IPS DF 19.7 (cell line): ENCODE measurements at places on chromosomes 6 and 20.

- no peak for DNase-seq
Observed at GRCh38 chr6:34098045-34098936, 47.6 kb downstream of the GRM4 start.

- DNase-seq, result peak; percentile 50
Observed at GRCh38 chr6:105949869-105950268, 136.3 kb upstream of the PRDM1 start.

DNA sequence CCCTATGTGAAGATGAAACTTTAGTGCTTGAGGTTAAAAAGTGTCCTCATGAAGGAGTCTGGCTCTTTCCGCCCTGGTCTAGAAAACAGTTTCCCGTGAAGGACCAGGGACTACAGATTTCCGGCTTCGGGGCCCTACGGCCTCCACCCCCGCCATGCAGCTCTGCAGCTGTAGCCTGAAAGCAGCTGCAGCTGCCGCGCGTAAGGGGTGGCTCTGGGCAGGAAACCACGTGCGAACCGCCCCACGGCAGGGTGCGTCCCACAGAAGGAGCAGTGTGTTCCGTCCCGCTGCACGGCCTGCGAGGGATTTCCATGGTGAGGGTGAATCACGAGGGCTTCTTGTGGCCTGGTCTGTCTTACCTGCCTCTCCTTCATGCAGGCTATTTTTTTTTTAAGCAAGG, 117.0 kb downstream of the ERMARD start:
- DNase-seq, result no peak

DNA sequence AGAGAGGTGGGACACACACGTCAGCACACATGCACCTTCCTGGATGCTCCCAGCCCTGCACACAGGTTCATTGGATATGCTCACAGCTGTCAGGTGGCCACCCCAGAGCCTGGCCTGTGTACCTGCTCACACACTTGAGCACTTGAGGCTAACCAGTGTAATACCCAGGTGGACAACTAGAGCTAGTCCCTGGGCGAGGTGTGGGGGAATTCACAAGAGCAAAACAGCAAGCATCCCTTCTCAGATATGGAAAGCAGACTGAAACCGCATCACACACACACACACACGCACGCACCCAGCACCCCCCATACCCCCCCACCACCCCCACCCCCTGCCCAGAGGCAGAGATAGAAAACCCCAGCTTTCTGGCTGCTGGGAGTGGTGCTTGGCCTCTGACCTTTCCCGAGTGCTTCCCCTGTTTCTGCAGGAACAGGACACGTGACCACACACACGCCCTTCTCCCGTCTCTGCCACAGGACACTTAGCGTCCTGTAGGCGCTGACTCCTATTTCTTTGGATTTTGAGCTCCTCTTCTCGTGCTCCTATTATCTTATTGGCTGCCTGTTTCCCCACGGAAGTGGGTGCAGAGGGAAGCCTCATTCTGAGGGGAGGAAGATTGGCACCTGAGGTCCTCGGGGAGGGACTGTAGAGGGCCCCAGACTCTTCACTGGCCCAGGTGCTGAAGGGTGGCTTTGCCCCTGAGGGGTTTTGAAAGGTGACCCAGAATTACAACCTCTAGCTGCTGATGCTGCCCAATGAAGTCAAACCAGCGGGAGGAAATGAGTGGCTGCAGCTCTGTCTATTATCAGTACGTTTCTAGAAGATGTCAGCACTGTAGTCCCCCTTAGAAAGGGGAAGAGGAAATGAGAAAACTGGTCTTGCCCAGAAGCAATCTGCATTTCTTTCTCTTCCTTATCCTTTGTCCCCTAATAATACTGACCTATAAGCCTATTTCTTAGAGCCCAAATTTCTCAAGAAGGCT, 65.8 kb downstream of the SYTL3 start:
- no peak for DNase-seq

DNA sequence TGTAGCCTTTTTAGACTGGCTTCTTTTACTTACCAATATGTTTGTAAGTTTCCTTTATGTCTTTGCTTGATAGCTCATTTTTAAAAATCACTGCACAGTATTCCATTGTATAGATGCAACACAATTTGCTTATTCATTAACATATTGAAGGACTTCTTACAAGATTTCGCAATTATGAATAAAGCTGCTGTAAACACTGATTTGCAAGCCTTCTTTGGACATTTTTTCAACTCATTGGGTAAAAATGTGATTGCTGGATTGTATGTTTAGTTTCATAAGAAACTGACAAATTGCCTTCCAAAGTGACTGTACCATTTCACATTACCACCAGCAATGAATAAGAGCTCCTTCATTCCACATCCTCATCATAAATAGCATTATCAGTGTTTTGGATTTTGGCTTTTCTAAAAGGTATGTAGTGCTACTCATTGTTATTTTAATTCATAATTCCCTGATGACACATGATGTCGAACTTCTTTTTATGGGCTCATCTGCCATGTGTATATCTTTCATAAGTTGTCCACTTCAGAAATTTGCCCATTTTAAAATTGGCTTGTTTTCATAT, 80.7 kb downstream of the TFAP2B start:
- no peak for DNase-seq

- DNase-seq, result no peak
Observed at GRCh38 chr6:37311741-37312473, 41.9 kb upstream of the RNF8 start.

- DNase-seq, result no peak
Observed at GRCh38 chr6:46505693-46506512, 14.7 kb upstream of the RCAN2 start.

DNA sequence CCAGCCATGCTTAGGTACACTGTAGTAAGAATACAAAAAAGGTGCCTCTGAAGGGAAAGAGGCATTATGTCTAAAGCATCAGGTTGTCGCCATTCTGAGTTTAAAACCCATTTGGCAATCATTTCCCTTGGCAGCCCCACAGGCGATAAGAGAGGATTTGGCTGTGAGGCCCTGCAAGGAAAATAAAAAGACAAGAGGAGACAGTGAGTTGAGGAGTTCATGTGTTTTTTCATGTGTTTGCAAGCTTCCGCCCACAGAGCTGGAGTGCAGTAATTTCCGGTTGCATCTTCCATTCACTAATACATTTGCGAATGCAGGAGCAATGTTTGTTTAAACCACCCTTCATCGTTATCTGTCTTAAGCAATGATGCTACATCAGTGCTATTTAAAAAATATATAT, 138.5 kb upstream of the SOX4 start:
- DNase-seq, result no peak

GRCh38 chr6:2208468-2208867, 36.9 kb downstream of the GMDS start:
- DNase-seq, result no peak

GRCh38 chr6:7953753-7954152, 43.2 kb upstream of the TXNDC5 start:
- no peak for DNase-seq

DNA sequence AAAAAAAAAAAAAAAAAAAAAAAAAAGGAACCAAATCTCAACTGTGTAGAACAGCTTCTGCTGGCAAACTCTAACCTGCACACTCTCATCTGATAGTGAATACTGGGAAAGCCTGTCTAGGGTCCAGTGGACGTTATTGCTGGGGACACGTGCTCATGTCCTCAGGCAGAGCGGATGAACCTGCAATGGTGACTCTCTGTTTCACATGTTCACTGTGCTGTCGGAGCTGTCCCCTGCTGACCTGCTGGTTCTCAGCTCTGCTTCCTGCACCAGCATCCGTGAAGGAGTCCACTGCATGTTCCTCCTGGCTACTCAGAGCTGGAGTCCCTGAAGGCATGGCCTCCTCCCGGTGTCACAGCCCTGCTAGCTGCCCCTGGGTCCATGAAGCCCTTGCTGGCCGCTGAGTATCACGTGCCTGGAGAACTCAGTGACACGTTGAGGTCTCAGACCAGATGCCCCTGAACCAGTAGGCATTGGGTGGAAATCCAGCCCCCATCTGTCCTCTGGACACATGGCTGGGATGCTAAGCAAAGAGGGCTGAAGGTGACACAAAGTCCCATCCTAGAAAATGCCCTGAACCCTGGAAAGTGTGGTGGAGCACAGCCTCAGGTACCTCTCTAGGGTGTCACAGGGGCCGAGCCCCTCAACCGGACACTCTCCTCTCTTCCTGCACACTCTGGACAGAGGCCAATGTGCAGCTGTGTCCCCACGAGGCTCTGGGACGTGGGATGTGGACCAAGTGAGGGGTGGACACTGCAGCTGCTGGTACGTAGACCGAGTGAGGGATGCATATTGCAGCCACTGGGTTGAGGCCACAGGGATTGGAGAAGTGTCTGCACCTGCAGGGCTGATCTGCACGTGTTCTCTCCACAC, 54.9 kb upstream of the FRMD1 start:
- DNase-seq, result no peak

DNA sequence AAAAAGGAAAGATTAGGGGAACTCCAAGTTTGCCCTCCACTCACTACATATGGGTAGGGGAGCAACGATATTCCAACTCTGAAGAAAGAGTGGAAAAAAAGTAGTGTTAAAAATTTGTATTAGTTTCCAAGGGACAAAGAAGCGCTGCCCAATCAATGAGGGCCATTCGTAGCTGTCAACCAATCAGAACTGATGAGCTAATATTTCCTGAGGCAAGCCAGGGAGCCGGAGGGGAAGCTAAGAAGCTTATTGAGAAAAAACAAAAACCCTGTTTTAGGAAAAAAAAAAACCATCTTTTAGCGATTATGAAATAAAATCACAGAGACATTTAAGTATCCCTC, 59.5 kb downstream of the TRIM38 start:
- DNase-seq, result no peak
